Esophagus muscularis mucosa (tissue), 4 donors: ENCODE measurements at places on chromosomes 1 and 21. TPM values are rescaled to one million over a fixed set of nuclear protein-coding genes. Genes with fewer than 3 reads are reported as not detected.

GRCh38 chr1:4648657-4649056 is 5.8 kb upstream of the AJAP1 start:
- H3K36me3 ChIP-seq, result no peaks in the 10 kb centered on the region
- H3K27ac ChIP-seq, result no peak overlapping the region
- no peak for DNase-seq
- H3K4me1 ChIP-seq, result peaks cover 12% of the 10 kb centered on the region

- no peak overlapping the region for H3K4me3 ChIP-seq
- no peak for DNase-seq
- H3K27ac ChIP-seq, result peak overlapping the region; percentile 76
- no peaks in the 10 kb centered on the region for H3K27me3 ChIP-seq
- H3K36me3 ChIP-seq, result no peaks in the 10 kb centered on the region
These were observed 213.7 kb downstream of the PBX1 start for GRCh38 chr1:164772635-164773034.

The CELA2B gene
- total RNA-seq, result not detected

GRCh38 chr1:197859024-197859423 is 43.4 kb upstream of the C1orf53 start:
- no peak overlapping the region for H3K4me3 ChIP-seq
- no peaks in the 10 kb centered on the region for H3K4me1 ChIP-seq
- H3K27me3 ChIP-seq, result no peaks in the 10 kb centered on the region
- no peaks in the 10 kb centered on the region for H3K36me3 ChIP-seq
- H3K27ac ChIP-seq, result no peak overlapping the region
- DNase-seq, result no peak

The CD1C gene
- 1.2 TPM for total RNA-seq

DNA sequence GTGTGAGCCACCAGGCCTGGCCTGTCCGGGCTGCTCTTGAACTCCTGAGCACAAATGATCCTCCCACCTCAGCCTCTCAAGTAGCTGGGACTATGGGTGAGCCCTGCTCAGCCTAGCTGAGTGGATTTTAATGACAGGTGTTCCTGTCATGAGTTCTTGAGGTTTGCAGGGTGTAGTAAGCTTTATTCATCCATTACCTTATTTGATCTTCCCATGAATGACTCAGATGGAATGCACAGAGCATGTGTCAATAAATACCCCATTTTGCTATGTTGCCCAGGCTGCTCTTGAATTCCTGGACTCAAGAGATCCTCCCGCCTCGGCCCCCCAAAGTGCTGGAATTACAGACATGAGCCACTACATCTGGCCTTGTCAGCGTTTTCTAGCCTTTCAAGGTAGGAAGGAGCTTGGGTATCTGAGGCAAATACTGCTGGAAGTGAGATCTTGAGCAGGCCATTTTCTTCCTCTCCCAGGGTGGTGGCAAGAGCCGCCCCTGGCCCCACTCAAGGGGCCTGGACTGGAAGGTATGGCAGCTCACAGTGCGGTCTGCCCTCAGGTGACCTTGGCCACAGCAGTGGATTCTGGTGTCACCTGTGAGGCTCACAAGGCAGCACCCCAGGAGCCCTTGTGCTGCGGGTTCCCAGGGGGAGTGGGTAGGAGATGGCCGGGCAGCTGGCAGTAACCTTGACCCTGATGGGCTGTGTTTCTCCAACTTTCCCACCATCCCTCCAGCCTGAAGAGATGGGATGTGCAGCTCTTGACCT is 20.0 kb downstream of the PIK3CD start:
- no peaks in the 10 kb centered on the region for H3K36me3 ChIP-seq
- no peaks in the 10 kb centered on the region for H3K27me3 ChIP-seq
- H3K27ac ChIP-seq, result no peak overlapping the region
- no peak overlapping the region for H3K4me3 ChIP-seq
- no peaks in the 10 kb centered on the region for H3K4me1 ChIP-seq

GRCh38 chr1:206705191-206705590 is 20.5 kb downstream of the MAPKAPK2 start:
- no peaks in the 10 kb centered on the region for H3K27me3 ChIP-seq
- H3K36me3 ChIP-seq, result no peaks in the 10 kb centered on the region
- DNase-seq, result no peak
- H3K4me3 ChIP-seq, result no peak overlapping the region
- H3K4me1 ChIP-seq, result peaks cover 100% of the 10 kb centered on the region
- peak overlapping the region; percentile 62 for H3K27ac ChIP-seq
